NCI-H2171 treated with DMSO at 0.1 percent for 48 hours (cell line): ENCODE measurements at places on chromosomes 7 and 10.

GRCh38 chr10:72735288-72735936, 43.5 kb downstream of the MCU start:
- no peak for DNase-seq

- DNase-seq = no peak
These were observed 54.4 kb downstream of the ZRANB1 start for GRCh38 chr10:124996127-124996853.

DNA sequence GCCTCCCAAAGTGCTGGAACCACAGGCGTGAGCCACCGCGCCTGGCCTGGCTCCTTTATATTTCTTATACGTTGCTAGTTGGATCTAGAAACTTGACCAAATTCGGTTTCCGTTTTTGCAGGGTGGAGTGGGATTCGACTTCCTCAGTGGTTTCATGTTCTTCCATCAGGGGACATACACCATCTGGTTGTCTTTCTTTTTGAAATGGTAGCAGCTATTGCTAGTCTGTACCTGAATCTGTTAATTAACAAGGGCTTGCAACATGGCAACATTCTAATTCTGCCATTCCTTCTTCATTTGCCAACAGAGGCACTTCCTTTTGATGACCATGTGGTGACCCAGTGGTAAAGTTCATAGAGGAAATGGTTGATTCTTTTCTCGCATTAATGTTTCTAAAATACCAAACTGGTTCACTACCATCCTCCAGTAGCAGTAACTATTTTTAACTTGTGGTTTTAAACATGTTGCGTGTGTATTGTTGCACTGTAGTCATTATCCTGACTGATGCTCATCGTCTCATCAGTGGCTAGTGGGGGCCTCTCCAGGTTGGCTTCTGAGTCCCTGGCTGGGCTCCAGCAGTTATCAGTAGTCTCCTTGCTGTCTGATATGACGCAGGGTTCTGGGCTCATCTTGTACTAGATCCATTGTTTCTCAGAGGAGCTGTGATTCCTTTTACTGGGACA, 159.2 kb downstream of the RGS10 start:
- DNase-seq = peak; percentile 55

DNA sequence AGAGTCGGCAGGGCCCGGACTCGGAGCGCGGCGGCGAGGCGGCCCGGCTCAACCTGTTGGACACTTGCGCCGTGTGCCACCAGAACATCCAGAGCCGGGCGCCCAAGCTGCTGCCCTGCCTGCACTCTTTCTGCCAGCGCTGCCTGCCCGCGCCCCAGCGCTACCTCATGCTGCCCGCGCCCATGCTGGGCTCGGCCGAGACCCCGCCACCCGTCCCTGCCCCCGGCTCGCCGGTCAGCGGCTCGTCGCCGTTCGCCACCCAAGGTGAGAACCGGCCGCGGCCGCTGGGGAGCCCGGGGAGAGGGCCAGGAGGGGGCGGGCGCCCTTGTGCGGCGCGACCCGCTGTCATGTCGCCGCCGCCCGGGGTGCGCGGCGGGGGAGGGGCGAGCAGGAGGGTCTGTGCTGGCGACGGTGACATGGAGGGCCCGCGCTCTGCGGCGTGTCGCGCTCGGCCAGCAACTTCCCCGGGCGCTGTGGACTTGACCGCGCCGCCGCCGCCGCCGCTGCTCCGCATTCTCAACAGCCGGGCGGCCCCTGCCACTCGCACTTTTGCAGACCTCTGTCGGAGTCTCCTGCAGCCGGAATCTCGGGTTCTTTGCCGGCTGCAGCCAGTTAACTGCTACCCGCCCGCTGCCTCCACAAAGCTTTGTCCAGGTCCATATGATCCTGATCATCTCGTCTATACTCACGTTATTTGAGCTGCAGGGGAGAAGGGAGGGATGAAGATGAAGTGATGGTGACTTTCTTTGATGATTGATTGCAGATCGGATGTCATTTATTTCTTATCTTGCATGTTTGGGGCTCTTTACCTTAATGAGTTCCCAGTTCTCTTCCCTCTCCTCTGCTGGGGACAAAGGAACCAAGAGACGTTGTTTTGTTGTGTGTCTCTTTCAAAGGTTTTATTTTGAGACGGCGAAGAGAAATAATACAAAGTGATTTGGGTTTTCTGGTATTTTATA, 869 bp downstream of the TRIM24 start:
- peak; percentile 77 for DNase-seq

DNA sequence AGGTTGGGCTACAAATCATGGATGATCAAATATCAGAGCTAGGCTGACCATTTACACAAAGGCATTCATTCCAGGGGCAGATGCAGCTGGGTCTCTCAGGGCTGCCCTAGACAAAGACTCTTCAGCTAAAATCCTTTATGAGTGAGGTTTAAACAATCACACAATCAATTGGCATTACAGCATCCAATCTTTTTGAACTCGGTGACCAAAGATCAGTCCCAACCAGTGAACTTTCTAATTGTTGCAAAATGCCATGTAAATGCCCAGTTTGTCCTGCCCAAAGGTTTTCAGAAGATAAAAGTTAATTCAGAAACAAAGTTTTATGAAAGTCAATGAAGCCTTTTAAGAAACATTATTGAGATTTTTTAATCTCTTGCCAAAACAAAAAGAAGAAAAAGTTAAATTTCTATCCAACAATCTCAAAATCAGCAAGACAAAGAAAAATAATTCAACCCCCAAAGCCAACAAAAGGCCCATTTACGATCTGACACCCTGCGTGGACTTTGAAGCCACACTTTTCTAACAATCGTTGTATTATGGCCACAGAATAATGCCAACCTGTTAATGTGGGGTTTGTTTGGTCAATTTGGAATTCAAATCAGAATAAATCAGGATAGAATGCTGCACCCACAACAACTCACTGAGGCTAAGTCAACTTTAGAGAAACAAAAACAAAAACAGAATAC, 40.9 kb downstream of the GPR37 start:
- no peak for DNase-seq

- DNase-seq = peak; percentile 29
These were observed 2.2 kb upstream of the IGFBP3 start for GRCh38 chr7:45923290-45923689.

DNA sequence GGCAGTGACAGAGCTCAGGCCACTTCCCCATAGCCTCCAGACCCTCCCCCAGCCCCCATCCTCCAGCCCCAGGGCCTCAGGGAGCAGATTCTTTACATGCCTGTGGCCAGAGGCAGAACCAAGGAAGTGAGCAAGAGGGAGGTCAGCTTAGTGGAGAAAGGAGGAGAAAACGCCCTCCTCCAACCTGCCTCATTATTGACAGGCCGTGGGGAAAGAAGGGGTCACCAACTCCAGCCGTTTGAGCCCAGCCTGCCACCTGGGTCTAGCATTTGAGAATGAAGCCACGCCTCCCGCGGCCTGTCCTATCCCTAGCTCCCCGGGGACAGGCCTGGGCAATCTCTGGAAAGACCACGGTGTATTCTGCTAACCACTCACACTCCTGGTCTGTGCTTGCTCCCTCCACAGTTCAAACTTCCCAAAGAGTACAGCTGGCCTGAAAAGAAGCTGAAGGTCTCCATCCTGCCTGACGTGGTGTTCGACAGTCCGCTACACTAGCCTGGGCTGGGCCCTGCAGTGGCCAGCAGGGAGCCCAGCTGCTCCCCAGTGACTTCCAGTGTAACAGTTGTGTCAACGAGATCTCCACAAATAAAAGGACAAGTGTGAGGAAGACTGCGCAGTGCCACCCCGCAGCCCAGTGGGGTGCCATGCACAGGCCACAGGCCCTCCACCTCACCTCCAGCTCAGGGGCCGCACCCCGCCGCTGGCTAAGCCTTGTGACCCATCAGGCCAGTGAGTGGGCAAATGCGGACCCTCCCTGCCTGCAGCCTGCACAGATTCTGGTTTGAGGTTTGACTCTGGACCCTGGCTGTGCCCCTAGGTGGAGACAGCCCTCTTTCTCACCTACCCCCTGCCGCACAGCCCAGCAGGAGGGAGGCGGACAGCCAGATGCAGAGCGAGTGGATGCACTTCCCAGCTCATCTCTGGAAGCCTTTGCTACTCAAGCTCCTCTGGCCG, 14.3 kb upstream of the TRIM8 start:
- DNase-seq = no peak

GRCh38 chr7:40890088-40890692, 755.4 kb downstream of the SUGCT start:
- DNase-seq = no peak
